GM12891 (cell line): ENCODE measurements at places on chromosomes 11 and 22.

DNA sequence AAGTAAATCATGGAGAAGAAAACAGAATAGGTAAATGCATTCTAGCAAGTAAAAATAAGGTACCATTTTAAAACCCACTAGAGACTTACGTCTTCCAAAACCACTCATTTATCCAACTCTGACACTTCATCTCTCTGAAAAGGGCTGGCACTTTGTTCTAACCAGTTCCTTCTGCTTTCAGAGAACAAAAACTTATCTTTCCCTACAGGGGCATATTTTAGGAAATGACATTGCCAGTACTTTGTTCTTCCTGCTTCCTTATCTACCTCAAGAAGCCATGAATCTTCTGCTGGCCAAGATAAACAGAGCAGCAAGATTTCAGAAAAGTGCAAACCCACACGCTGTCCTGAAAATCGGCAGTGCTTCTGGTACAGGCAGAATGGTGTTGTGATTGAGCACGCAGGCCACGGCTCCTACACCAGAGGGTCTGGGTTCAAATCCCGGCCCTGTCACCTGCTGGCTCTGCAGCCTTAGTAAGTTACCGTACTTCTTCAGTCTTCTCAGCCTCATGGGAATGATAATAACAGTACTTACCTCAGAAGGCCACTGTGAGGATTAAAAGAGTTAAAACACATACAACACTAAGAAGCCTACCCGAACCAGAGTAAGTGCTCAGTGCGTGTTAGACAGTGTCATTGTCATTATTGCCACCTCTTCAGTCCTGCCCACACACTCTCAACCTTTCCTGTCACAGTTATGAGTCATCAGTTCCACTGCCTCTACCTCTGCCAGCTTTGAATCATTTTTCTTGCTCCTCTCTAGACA, 11.0 kb downstream of the MPZL3 start:
- DNase-seq: no peak

- DNase-seq: no peak
Observed at GRCh38 chr22:30429887-30430286, 4.3 kb downstream of the MTFP1 start.

GRCh38 chr11:92750794-92751193, 218.7 kb upstream of the MTNR1B start:
- no peak for DNase-seq

- DNase-seq: no peak
Observed at GRCh38 chr22:40432157-40432556, 61.8 kb downstream of the SGSM3 start.

GRCh38 chr11:67303835-67304411, 593 bp downstream of the SSH3 start:
- DNase-seq: no peak

DNA sequence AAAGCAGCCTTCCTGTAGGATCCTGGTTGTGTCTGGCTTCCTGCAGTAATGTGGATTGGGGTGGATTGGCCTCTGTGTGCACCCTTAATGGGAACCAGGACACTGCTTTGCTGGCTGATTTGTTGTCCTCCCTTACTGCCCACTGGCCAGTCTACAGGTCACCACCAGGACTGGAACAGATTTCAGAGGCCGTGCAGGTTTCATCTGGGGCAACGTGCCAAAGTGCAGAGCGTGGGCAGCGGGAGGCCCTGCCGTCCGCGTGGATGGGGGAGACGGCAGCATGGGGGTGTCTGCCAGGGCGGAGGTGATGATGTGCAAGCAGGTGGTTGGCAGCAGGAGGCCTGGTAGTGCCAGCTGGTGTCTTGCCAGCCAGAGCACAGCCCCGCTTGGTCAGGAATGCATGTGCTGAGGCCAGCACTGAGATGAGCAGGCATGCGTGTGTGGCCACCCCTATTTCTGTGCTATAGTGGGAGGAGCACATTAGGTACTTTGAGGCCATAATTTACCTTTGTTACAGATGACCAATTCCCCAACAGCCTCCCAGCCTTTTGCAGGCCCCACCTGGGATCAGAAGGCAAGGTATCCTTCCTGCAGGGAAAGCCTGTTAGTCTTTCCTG, 24.3 kb downstream of the BCR start:
- no peak for DNase-seq

DNA sequence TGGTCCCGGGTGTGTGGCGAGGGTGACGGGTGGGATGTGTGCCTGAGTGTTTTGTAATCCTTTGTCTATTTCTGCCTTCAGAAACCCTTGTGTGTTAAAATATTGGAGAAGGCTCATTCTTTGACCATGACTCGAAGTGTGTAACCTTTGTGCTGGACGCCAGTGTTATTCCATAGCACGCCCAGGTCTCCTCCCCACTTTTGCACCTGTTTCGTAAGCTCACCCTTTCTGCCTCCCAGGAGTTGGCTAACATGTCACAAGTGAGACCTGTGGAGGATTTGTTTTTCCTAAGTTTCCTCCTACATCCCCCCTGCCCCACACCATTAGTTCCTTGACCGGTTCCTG, 382 bp downstream of the C11orf54 start:
- no peak for DNase-seq

DNA sequence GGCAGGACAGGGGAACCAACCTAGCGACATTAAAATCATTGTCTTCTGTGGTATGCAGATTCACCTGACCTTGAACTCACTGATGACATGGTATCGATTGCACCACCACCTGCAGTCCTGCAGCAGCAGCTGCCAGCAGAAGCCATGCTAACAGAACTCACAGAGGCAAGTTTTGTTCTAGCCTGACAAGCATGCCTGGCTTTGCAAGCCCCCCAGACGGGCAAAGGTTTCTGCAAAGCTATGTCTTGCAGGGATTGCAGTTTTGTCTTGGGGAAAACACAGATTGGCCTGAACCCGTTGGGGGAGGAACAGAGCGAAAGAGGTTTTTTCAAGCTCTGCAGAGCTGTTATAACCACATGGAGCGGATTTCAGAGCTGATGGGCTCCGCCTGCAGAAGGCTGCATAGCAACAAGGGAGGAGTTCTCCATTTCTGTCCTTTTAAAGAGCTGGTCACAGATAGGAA, 221.0 kb downstream of the HIPK3 start:
- DNase-seq: no peak

- peak; percentile 15 for DNase-seq
Observed at GRCh38 chr11:1566381-1567051, 5.6 kb downstream of the DUSP8 start.

- no peak for DNase-seq
Observed at GRCh38 chr11:63558459-63559157, 4.6 kb downstream of the PLAAT2 start.

- peak; percentile 70 for DNase-seq
Observed at GRCh38 chr22:36853407-36854099, 7.3 kb upstream of the NCF4 start.

GRCh38 chr11:106156290-106156937, 79.0 kb downstream of the AASDHPPT start:
- no peak for DNase-seq

- no peak for DNase-seq
Observed at GRCh38 chr11:102630598-102631448, 5.7 kb upstream of the MMP20 start.

DNA sequence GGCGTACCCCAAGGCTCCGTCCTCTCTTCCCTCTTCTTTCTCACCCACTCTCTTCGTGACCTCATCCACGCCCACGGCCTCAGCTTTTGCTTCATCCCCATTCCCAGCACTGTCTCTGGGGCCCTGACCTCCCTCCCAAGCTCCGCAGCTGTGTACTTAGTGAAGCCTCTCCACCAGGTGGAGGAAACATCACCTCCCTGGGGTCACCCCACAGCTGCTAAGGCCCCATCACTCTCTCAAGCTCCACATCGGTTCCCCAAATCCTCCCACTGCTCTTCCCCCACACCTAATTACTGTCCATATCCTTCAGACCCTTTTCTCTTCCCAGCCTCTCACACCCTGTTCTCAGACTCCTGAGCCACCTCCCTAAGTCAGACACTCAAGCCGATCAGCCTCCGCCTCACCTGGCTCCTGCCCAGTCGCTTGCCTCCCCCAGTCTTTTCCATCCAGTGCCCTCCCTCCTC, 7.9 kb upstream of the SYT7 start:
- no peak for DNase-seq

GRCh38 chr11:19092850-19093249, 24.1 kb upstream of the ZDHHC13 start:
- DNase-seq: no peak

- no peak for DNase-seq
Observed at GRCh38 chr11:106491751-106492150, 414.3 kb downstream of the AASDHPPT start.

GRCh38 chr22:38086001-38086845, 2.2 kb upstream of the SLC16A8 start:
- DNase-seq: no peak

- no peak for DNase-seq
Observed at GRCh38 chr11:103953797-103954486, 82.5 kb upstream of the DDI1 start.

GRCh38 chr11:17730608-17731462, 3.7 kb upstream of the KCNC1 start:
- peak; percentile 73 for DNase-seq

- no peak for DNase-seq
Observed at GRCh38 chr11:11416502-11416901, 63.5 kb upstream of the CSNK2A3 start.

GRCh38 chr11:116864531-116864930, 27.1 kb upstream of the APOA1 start:
- DNase-seq: no peak

DNA sequence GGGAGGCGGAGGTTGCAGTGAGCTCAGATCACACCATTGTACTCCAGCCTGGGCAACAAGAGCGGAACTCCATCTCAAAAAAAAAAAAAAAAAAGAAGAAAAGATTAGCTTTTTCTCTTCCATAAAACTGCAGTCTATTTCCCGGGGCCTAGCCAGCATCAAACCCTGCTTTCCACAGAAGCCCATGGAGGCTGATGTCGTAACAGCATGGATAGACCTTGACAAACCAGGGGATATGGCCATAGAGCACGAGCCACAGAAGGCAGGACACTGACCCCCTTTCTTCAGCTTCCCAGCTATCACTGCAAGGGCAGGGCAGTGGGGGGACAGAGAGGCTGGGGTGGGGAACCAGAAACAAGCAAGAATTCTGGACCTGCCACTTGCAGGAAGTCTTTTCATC, 21.5 kb downstream of the HPS4 start:
- DNase-seq: no peak

DNA sequence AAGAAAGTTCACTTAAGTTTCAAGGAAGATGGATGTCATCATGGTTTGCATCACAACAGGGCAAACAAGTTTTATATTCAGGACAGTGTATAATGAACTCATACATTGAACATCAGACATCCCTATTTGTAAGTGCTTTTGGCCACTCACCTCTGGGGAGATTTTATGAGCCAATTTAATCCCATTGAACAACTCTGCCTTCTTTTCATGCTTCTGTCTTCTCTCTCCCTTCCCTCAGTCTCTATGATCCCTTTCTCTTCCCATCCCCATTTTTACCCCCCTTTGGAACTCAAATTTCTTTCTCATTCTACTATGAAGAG, 234.3 kb upstream of the POU2AF2 start:
- no peak for DNase-seq

DNA sequence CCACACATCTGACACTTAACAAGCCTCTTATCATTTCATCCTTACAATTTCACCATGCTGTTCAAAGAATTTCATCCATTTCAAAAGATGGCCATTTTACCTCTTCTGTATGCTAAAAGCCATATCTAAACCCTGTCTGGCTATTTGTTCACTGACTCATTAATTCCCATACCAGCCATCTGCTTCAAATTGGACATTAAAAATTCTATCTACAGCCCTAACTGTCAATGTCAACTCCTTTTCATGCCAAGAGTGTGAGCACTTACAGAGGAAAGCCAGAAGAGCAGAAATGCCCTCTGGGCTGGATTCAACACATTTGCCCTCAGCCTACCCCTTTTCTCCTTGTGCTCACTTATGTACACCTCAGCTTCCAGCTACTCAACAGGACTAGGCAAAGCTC, 59.2 kb downstream of the SYTL2 start:
- DNase-seq: no peak

DNA sequence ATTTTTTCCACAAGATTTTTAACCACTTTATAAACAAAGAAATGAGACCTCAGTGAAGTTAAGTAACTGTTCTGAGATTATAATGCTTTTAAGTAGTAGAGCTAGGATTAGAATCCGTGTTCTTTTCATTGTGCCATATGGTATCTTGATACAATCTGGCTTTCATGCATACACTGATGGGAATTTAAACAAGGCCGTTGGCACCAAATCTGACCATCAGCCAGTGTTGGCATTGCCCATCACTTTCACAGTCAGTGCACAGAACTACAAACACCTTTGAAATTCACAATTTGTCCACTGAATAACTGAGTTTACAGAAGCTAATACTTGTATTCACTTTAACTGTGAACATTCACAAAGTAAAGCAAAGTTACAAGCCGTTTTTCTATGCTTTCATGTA, 1228.0 kb downstream of the TBC1D22A start:
- DNase-seq: no peak

- DNase-seq: no peak
Observed at GRCh38 chr11:60469723-60470122, 14.1 kb downstream of the MS4A1 start.

DNA sequence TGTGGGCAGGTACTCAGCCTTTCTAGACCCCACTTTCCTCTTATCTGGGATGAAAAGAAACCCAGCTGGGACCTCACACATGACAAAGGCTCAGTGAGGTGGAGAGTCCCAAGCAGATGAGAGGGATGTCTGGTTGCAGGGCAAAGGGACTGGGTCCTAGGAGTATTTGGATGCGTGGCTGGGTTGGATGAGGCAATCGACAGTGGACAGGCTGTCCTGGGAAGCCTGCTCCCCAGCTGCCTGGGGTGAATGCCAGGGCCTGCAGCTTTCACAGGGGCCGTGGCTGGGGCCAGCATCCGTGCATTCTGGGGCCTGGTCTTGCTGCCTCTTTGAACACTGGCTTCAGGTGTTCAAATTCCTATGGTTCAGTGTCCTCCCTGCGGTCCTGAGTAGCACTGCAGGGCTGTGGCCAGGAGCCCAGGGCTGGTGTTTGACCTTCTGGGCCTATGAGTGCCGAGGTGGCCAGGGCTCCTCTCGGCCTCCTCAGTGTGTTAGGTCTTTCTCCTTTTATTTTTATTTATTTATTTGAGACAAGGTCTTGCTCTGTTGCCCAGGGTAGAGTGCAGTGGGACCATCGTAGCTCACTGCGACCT, 65.3 kb downstream of the MCM5 start:
- DNase-seq: no peak

DNA sequence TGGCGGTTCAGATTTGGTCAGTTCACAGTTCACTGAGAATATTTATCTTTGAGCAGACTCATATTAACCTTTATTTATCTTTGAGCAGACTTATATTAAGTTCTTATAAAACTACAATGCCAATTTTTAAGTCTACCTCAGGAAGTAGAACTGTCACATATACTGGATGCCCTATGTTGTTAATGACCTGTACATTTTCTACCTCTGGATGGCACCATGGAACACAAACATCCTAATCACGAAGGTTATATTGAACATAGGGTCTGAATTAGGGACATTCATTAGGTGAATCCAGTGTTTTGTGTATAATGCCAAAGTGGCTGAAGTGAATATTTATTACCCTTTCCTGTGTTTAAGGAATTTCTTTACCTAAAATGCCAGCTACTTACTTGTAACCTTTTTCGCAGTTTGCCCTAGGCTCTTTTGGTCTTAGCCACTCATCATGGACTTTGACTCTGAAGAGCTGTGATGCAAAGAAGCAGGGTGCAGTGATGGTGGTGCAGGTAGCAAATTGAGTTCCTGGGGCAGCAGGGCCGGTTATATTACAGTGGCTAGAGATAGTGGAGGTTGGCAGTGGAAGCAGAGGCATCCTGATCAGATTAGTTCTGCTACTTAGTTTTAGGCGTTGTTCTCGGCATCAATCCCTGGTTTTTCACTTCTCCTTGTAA, 71.8 kb downstream of the STIM1 start:
- no peak for DNase-seq

- DNase-seq: no peak
Observed at GRCh38 chr11:35302398-35302797, 117.0 kb downstream of the SLC1A2 start.

GRCh38 chr11:10076458-10077141, 217.4 kb downstream of the SBF2 start:
- DNase-seq: peak; percentile 7
